ENCODE measurements at places on chromosomes 2 and 18.
A peak's percentile ranks its signal among the peaks of the same experiment; 100 is the strongest.

- H3K36me3 ChIP-seq, result no peaks in the 10 kb centered on the region
- DNase-seq, result peak; percentile 83
- no peak overlapping the region for H3K4me3 ChIP-seq
- H3K4me1 ChIP-seq, result peaks cover 7% of the 10 kb centered on the region
- no peak overlapping the region for H3K27ac ChIP-seq
These were observed 185.4 kb downstream of the TFCP2L1 start for GRCh38 chr2:121099329-121100290.

DNA sequence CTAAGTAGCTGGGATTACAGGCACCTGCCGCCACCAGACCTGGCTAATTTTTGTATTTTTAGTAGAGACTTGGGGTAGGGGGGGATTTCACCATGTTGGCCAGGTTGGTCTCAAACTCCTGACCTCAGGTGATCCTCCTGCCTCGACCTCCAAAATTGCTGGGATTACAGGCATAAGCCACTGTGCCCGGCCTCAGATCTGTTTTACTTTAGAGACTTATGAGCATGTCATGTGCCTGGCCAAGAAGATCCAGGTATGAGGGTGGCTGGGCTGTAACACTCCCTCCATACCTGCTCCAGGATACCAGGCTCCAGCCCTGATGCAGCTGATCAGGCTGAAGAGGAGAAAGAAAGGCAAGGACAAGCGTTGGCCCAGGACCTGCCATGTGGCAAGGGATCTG lies 125.0 kb downstream of the LPIN1 start:
- H3K27ac ChIP-seq, result no peak overlapping the region
- no peak for DNase-seq
- no peak overlapping the region for H3K4me3 ChIP-seq
- peaks cover 11% of the 10 kb centered on the region for H3K4me1 ChIP-seq

DNA sequence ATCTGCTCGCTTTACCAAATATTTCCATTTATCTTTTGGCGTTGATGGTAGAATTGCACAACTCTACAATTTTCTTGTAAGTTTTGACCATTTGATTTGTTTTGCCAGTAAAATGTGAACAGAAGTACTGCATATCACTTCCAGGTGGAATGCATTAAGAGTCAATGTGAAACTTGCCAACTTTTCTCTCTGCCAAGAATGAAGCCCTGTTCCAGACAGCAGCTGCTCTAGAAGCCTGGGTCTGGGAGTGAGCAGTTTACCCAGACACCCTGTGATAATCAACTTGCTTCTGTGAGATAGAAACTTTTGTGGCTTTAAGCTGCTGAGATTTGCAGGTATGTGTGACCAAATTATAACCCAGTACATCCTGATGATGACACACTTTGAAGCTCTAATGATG lies 115.9 kb upstream of the SYT4 start:
- no peaks in the 10 kb centered on the region for H3K4me1 ChIP-seq
- no peak overlapping the region for H3K27ac ChIP-seq
- H3K36me3 ChIP-seq, result no peaks in the 10 kb centered on the region
- H3K4me3 ChIP-seq, result no peak overlapping the region
- H3K27me3 ChIP-seq, result no peaks in the 10 kb centered on the region

GRCh38 chr2:238710032-238710735 lies 137.7 kb upstream of the TWIST2 start:
- no peak for DNase-seq
- H3K27ac ChIP-seq, result no peak overlapping the region
- H3K27me3 ChIP-seq, result no peaks in the 10 kb centered on the region
- H3K36me3 ChIP-seq, result no peaks in the 10 kb centered on the region
- no peaks in the 10 kb centered on the region for H3K4me1 ChIP-seq

- DNase-seq, result no peak
- H3K36me3 ChIP-seq, result no peaks in the 10 kb centered on the region
- H3K4me3 ChIP-seq, result no peak overlapping the region
- H3K27me3 ChIP-seq, result no peaks in the 10 kb centered on the region
- H3K4me1 ChIP-seq, result no peaks in the 10 kb centered on the region
- no peak overlapping the region for H3K27ac ChIP-seq
These were observed 321.3 kb downstream of the PID1 start for GRCh38 chr2:228949831-228950230.
